ENCODE measurements at places on chromosomes 6 and 20. TPM values are rescaled to one million over a fixed set of nuclear protein-coding genes. Genes with fewer than 3 reads are reported as not detected.

CPNE5 gene
- total RNA-seq = 0.39 TPM

CST5 gene
- total RNA-seq = not detected

GABRR1 gene
- total RNA-seq = not detected

POU3F2 gene
- total RNA-seq = 3.5 TPM

PLEKHG1 gene
- total RNA-seq = 50.1 TPM

CTAGE9 gene
- not detected for total RNA-seq

RUNX2 gene
- total RNA-seq = 6.3 TPM

FAXC gene
- total RNA-seq = under 0.01 TPM

FILIP1 gene
- total RNA-seq = 6.0 TPM

CLVS2 gene
- total RNA-seq = under 0.01 TPM

LST1 gene
- total RNA-seq = 18.9 TPM

HSPA1L gene
- total RNA-seq = 1.9 TPM

AURKA gene
- 1.8 TPM for total RNA-seq

SALL4 gene
- total RNA-seq = 0.42 TPM

KHDRBS2 gene
- 0.22 TPM for total RNA-seq

SPATS1 gene
- not detected for total RNA-seq

KIAA0408 gene
- 13.5 TPM for total RNA-seq

TFAP2D gene
- not detected for total RNA-seq

RSPH4A gene
- 0.42 TPM for total RNA-seq

FAM217A gene
- total RNA-seq = not detected

REV3L gene
- 45.9 TPM for total RNA-seq

HUS1B gene
- 7.5 TPM for total RNA-seq

AFG1L gene
- total RNA-seq = 5.2 TPM

EDN1 gene
- total RNA-seq = 48.8 TPM

PTK6 gene
- total RNA-seq = 0.21 TPM

PTCHD4 gene
- total RNA-seq = 3.0 TPM

PPP1R16B gene
- 4.8 TPM for total RNA-seq

MAFB gene
- 93.3 TPM for total RNA-seq

GJA10 gene
- not detected for total RNA-seq

TPX2 gene
- total RNA-seq = 2.7 TPM

RSPO3 gene
- total RNA-seq = 16.5 TPM

NINL gene
- total RNA-seq = 8.0 TPM

RSPH3 gene
- total RNA-seq = 10.8 TPM

DNMT3B gene
- total RNA-seq = 1.0 TPM

TMEM74B gene
- total RNA-seq = 12.4 TPM

OTOR gene
- not detected for total RNA-seq

IRF4 gene
- 0.22 TPM for total RNA-seq

Measured in tibial nerve (tissue), 4 donors.